ENCODE measurements at places on chromosomes 16 and 17.

GRCh38 chr17:78429618-78429995, 51.2 kb downstream of the PGS1 start:
- no peak for DNase-seq

DNA sequence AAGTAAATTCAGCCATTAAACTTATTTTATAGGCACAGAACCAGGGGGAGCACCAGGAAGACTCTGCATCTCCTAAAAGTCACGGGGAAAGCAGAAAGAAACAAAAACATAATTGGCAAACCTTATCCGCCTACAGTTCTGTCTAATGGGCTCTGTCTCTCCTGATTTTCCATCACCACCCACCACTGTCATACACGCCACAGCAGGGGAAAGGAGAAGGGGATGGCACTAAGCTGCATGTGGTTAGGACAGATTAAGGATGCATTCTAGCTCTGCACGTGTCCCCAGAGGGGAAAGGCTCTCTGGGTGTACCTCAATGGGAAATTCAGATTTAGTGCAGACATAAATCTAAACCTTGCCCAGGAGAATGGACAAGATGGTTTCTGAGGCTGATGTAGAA, 359.8 kb downstream of the TMEM114 start:
- DNase-seq = no peak

DNA sequence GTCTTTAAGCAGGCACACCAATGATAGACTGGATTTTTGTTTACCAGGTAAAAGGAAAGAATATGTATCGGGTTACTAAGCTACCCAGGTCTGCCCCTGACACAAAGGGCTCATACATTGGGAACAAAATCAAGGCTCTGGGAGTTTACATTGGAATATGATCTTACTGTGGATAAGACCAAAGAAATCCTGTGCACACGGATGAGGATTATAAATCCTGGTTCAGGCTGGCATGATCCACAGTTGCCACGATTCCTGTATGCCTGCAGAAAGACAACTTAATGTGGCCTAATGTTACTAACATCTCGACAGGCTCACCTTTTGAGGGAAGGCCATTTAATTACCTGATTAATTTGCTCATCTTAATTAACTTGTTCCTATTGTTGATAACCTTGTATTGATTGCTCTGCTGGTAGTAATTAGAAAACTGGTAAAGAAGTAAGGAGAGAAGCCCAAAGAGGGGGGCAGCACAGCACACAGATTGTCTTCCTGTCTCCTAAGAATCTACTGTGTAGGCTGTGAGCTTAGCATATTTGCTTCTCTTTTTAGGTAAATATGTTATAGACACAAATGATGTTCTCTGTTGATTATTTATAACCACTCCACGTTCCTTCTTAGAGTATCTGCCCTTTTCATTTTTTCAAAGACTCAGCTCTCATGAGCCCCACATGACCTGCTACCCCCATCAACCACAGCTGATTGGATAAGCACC, 51.0 kb upstream of the TOX3 start:
- peak; percentile 97 for DNase-seq

GRCh38 chr16:53504665-53505064, 1.7 kb upstream of the AKTIP start:
- no peak for DNase-seq

DNA sequence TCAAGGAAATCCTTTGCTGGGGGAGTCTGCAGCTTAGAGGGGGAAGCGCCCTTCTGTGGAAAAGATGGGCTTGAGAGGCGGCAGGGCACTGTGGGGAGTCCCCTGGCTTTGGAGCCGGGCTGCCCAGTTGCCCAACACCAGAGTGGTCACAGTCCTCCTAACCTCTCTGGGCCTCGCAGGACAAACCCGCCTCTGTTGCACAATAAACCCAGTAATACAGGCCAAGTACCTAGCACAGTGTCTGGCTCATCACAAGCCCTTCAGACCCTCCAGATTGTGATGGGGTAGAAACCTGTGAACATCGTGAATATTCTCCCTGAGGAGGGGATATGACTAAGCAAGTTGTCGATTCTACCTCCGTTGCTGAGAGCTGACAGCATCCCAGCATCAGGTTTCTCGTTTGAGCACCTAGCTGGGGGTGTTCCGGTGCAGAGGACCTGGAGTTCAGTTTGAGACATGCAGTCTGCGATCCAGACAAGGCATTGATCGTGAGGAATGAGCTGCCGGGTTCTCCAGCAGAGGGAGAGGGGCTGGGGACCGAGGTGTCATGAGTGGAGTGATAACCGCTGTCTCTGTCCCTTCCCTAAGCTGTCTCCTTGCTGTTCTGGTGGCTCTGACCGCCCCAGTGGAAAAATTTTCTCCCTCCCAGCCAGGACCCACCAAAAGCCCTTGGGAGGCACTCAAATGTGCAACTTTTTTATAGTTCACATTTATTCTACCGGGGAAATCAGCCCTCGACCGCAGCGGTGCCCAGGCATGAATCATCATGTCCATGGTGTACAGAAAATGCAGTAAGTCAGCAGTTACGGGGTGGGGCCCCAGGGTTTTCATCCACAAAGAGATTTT, 161.9 kb downstream of the WSCD1 start:
- no peak for DNase-seq
